T-helper 2 cell (primary cell): ENCODE measurements at places on chromosomes 7 and 10.
A peak's percentile ranks its signal among the peaks of the same experiment; 100 is the strongest.

- DNase-seq = no peak
Measured at GRCh38 chr7:12328888-12329770, 74.5 kb downstream of the VWDE start.

GRCh38 chr7:101804967-101805366 is 12.5 kb upstream of the CUX1 start:
- no peak for DNase-seq

- DNase-seq = no peak
Measured at GRCh38 chr7:129561677-129562359, 49.7 kb upstream of the NRF1 start.

DNA sequence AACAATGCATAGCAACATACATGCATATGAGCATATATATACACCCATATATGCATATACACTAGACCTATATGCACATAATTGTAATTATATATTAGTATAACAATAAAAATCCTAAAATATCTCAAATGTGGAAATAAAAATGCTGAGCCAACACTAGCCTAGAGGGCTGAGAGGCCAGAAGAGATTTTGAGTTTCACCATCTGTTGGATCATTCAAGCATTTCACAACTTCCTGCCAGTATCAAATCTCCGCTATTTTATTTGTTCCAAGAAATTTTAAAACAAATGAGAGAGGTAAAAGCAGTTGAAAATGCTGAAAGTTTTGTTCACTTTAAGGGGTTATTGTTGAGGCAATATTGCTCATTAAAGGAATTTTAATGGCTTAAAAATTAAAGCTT is 187.0 kb downstream of the PCDH15 start:
- no peak for DNase-seq

GRCh38 chr10:98825741-98826140 is 379.0 kb upstream of the HPS1 start:
- no peak for DNase-seq

- DNase-seq = no peak
Measured at GRCh38 chr10:21888959-21889358, 114.6 kb downstream of the DNAJC1 start.

- DNase-seq = no peak
Measured at GRCh38 chr7:73984481-73985205, 43.3 kb upstream of the ELN start.

DNA sequence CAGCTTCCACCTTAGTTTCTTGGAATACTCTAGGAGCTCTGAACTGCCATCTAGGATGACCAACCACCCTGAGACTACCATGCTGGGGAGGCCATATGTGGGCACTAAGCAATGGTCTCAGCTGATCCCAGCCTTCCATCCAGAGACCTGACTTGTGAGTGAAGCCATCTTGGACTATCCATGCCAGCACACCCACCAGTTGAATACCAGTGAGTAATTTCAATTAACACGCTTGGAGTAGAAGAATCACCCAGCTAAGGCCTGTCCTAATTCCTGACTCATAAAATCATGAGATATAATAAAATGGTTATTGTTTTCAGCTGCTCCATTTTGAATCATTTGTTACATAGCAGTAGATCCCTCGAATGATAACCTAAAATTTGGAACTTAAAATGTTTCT is 5.2 kb upstream of the KIF5B start:
- no peak for DNase-seq

DNA sequence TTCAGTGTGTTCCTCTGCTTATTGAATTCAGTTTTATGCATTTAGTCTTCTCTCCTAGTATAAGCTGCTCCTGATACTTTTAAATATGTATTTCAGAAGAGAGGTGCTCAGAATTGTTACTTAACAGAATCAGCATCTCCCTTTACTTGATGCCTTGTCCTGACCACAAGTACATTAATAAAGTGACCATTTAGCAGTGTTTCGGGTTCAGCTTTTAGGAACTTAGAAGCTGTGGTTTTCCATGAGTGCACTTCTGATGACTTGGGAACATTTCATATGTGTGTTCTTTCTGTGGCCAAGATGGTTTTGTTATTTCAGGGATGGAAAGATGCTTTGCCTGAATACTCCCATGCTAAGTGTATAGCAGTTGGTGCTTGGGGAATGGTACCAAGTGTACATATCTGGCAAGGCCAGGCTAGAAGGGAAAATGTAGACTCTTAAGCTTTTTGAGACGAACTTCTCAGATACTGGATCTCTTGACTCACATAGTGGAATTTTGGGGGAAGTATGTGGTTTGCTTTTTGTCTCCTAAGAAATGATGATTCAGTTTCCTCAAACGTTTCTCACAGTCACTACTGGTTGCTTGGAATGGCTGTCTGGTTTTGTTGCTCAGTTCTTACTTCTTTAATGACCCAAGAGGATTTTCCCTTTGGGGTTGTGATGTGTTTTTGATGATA is 17.2 kb downstream of the SGPL1 start:
- no peak for DNase-seq

GRCh38 chr7:9796241-9796640 is 1177.4 kb upstream of the PHF14 start:
- no peak for DNase-seq

GRCh38 chr7:75937958-75938786 is 23.2 kb downstream of the POR start:
- no peak for DNase-seq

DNA sequence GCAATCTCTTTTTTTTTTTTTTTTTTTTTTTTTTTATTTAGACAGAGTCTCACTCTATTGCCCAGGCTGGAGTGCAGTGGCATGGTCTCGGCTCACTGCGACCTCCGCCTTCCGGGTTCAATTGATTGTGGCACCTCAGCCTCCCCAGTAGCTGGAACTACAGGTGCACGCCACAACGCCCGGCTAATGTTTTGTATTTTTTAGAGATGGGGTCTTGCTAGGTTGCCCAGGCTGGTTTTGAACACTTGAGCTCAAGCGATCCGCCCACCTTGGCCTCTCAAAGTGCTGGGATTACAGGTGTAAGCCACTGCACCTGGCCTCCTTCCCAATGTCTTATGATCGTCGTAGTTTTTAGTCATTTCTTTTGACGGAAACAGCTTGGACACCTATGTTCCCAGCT is 6.6 kb upstream of the ZNF853 start:
- no peak for DNase-seq

- DNase-seq = no peak
Measured at GRCh38 chr10:71038091-71038633, 149.8 kb upstream of the PCBD1 start.

- DNase-seq = no peak
Measured at GRCh38 chr10:133158437-133158755, 1.6 kb upstream of the KNDC1 start.

- peak; percentile 71 for DNase-seq
Measured at GRCh38 chr7:44638611-44639557, 32.5 kb downstream of the OGDH start.

DNA sequence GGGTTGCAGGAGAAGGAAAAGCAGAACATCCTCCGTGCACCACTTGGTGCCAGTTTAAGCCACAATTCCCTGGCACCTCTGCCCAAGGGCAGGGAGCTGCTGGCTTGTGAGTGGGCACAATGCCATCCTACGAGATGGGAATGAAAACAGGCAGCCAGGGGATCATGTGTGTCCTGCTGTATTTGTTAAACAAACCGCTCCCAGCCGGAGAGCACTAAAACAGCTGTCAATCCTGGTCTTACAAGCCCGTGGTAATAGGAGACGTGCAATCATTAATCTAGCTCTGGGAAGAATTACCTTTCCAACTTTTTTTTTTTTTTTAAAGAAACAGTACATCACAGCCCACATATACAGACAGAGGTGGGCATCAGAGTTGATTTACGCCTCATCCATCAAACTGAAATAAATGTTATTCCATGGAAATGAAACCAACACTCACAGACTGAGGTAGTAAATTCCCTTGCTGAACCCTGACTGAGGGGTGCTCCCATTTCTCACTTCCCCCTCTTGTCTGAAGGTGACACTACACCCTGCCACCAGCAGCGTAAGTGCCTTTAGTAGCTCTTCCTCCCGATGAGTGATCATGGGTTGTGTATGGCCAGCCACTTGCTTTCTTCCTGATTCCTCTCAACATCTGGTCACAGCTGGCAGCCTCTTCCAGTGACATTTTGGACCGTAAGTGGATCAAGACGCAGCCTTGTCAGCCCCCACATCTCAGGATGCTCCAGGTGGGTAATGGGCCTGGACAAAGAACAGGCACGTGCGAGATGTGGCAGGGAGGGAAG is 143.8 kb downstream of the TEX36 start:
- DNase-seq = no peak

GRCh38 chr10:129369566-129369965 is 97.5 kb upstream of the MGMT start:
- DNase-seq = no peak

- no peak for DNase-seq
Measured at GRCh38 chr7:157013101-157013500, 2.6 kb upstream of the MNX1 start.
